ENCODE measurements at places on chromosomes 12 and 14.

DNA sequence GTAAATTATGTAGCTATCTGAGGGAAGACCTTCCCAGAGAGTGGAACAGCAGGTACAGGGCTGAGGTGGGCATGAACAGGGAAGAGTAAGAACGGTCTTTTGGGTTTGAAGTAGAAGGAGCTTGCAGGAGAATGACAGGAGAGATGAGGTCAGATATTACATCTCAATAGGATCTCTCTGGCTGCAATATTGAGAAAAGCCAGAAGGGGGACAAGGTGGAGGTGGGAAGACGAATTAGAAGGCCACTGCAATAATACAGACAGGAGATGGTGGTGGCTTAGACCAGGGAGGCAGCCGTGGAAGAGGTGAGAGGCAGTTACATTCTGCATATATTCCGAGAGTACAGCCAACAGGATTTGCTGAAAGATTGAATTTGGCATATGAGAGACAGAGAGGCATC is 310.2 kb downstream of the APAF1 start:
- no peak for DNase-seq

DNA sequence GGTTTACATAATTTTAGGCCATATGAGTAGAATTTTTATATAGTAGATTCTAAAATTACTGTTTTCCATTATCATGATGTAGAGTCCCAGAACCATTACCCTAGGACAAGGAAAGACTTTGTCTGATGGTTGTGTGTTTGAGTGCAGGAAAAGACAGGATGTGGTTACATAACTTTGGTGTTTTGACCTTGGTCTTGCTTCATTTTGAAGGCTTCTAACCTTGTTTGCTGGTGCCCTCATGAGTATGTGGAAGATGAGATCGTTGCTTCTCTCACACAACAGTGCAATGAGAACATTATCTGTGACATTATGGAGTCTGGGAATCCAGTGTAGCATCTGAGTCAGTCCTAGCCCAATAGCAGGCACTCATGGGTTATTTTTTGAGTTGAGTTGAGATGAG is 106.2 kb downstream of the IGF1 start:
- no peak for DNase-seq

DNA sequence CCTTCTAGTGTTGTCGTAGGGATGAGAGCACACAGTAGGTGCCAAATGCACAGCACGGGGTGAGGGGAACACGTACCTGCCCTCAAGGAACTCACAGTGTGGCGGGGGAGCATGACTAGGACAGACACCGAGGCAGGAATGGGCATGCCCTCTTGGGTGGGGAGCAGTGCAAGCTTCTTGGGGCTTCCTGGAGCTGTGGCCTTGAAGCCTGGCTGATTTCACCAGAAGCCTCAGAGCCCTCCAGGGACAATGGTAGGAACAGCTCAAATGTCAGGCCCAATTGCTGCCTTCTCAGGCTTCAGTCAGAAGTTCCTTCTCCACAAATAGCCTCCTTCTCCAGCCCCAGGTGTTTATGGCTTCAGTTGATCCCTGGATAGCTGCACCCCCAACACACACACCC is 43.4 kb downstream of the TEAD4 start:
- no peak for DNase-seq

DNA sequence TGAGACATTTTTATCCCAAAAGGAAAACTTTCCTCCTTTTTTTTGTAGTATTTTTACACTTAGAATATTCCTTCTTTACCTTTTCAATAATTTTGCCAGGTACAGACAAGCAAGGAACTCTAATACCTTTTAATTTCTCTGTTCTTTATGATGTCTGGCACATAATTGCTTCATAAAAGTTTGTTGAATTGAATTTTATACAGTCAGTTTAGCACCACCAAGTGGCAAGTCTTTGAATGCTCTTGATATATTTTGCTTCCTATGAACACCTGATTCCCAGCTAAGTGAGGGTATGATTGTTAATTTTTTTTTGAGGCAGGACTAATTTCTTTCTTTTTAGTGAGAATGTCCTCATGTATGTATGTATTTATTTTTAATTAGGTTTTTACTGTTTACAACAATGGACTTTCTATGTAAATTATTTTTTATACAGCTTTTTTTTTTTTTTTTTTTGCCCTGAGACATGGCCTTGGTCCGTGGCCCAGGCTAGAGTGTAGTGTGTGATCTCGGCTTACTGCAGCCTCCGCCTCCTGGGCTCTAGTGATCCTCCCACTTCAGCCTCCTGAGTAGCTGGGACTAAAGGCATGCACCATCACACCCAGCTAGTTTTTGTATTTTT is 6.9 kb downstream of the TBC1D15 start:
- no peak for DNase-seq

GRCh38 chr14:67900231-67900630 is 80.7 kb downstream of the RAD51B start:
- DNase-seq: no peak

DNA sequence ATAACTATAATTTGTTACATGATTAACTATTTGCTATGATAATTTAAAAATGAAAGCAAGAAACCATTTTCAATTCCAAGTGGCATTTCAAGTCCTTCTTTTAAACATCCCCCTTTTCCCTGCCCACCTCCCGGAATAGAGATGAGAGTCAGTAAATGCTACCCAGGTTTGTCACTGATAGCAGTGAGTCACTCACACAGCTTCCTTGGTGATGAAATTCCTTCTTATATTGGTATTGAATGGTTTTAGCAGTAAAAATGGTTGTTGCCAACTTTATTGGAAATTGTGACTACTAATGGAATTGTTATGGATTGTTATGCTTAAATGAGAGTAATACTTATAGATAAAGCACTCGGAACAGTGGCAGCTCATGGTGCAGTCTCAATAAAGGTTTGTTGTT is 90.5 kb downstream of the PPM1A start:
- DNase-seq: no peak

DNA sequence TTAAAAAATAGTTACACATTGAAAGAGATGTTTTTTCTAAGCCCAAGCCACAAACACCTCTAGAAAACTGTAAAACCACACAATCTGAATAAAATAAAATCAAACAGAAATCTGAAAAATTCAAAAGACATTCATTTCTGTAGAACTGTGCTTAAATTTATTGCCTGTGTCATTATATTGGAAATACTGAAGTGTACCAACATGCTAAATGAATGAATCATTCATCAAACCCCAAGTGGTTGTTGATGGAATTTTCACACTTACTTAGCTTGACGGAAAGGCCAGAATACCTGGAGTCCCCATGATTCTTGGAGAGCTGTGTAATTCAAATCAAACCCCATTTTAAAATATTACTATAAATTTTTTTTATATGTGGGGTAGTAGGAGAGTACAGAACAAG is 2.7 kb downstream of the KITLG start:
- DNase-seq: no peak

DNA sequence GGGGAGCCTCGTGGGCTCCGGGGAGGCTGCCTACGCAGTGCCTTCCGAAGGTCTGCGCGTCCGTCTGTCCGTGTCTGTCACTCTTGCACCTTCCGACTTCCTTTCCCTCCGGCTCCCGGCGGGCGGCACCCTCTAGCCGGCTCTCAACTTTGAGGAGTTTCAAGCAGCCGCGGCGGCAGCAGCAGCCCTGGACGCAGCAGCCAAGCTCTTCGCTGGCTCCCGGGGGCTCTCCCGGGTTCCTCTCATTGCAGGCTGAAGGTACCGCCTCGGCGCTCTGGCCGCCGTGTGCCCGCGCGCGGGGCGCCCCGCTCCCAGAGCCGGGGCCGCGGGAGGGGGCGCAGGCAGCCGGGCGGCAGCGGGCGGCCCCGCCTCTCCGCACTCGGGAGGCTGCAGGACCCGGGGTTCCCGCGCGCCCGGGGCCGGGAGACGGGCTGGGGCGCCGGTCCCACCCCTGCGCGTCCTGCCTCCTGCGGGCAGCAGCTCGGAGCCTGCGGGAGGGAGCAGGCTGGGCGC is at the start of the genes AMIGO2 and PCED1B:
TSS of gene AMIGO2 (minus strand) at position 492 of the 513 bp plus-strand sequence. CDS start 957 bp downstream, outside the sequence.
TSS of gene PCED1B (plus strand) at position 154 of the 513 bp plus-strand sequence. CDS start 155,443 bp downstream, outside the sequence.
- DNase-seq: peak; percentile 81

GRCh38 chr14:103198131-103199105 is 75.2 kb downstream of the TNFAIP2 start:
- DNase-seq: no peak

GRCh38 chr14:82354126-82354525 is 820.5 kb upstream of the SEL1L start:
- DNase-seq: no peak

DNA sequence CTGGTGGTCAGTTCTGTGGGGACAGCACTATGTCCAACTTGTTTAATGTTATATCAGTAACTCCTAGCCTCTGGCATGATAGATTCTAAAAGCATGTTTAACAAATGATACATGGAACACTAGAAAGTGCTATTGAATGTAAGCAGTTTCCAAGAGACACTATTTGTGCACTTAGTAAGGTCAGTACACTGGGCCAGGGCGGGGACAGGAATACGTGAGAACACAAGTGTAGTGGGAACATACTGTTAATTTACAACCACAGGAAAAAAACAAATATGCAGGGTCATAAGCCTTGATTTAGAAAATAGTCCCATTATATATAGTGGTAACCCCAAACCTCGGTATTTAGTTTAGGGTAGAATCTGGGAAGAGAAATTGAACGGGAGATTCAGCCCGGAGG is 88.9 kb upstream of the SLC38A2 start:
- no peak for DNase-seq

DNA sequence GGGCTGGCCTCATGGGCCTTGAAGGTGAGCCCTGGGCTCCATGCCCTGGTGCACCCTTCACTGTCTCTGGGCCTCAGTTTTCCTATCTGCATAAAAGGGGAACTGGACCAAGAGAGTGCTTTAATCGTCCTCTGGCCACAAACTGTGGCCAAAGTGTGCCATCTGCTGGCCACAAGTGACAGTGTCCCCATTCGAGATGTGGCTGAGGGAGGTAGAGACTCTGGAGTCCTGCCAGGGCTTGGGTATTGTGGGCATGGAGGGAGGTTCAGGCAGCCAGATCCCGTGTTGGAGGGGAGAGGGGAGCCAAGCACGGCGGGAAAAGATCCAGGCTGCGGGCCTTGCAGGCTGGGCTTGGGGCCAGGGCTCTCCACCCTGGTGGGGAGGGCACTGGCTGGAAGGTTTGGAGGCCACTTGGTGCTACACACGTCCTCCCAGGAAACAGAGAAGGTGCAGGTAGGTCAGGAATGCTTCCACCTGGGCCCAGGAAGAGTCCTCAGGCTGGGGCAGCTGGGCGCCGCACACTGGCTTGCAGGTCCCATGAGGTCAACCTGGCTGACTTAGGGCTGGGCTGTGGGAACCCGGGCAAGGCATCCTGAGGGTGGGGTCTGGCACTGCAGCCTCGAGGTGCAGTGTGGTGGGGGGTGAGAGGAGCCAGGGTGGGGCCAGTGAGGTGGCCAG is 7.3 kb upstream of the KIF26A start:
- DNase-seq: peak; percentile 93

DNA sequence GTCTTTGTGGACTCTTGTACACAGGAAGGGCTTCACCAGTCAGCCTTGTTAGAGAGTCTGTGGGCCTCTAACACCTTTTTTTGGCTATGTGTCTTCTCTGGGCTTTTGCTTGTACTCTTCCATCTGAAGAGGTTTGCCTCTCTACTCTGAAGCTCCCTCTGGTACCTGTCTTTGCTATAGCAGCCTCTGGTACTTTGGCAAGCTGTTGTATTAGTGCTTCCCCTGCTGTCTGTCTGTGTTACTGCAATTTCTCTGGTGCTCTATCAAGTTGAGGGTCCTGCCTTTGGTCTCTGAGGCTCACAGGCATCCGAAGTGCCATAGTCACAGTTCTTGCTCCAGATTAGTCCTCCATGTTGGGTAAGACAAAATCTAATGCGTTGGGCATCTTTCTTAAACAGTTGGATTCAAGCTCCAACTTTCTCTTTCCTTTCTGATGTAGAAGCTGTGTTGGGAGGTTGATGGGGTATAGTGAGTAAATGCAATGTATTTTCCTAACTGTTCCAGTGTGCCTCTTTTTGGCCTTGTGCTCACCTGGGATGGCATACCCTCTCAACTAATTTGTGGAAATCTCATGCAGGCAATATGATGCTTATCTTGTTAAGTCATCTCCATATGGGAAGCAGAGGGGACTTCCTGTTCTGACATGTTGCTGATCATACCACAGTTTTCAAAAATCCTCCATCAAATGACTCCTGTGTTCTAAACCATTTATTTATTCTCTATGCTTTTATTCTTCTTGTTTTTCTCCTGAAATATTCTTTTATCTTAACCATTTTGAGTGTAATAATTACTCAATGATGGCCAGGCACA is 88.8 kb downstream of the ATF7IP start:
- DNase-seq: peak; percentile 57

- no peak for DNase-seq
Measured at GRCh38 chr12:28527631-28528249, 337.5 kb downstream of the CCDC91 start.

DNA sequence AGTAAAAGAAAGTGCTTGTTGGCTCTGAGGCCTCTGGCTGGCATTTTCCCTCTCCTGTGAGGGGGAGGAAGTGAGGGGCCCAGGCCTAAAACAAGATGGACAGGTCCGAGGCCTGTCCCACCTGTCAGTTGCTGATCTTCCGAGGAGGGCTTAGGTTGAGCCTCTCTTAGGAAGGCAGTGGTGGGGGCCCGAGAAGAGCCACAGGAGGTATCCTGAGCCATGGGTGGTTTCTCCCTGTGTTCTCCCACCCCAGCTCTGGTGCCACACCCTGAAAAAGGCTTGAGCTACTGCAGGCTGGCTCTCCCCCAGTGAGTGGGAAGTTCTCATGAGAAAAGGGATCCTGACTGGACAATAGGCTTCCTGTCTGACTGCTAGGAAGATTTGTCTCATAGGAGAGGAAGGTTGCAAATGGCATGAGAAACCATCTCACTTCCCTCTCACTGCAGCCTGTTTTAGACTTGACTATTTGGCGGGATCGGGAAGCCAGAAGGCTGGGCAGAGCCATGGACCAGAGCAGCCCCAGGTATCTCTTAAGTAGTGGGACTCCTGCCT is 72.1 kb upstream of the SRSF5 start:
- no peak for DNase-seq

- no peak for DNase-seq
Measured at GRCh38 chr14:92938235-92938875, 15.4 kb downstream of the CHGA start.

GRCh38 chr14:23641915-23642588 is 5.9 kb downstream of the DHRS2 start:
- no peak for DNase-seq

DNA sequence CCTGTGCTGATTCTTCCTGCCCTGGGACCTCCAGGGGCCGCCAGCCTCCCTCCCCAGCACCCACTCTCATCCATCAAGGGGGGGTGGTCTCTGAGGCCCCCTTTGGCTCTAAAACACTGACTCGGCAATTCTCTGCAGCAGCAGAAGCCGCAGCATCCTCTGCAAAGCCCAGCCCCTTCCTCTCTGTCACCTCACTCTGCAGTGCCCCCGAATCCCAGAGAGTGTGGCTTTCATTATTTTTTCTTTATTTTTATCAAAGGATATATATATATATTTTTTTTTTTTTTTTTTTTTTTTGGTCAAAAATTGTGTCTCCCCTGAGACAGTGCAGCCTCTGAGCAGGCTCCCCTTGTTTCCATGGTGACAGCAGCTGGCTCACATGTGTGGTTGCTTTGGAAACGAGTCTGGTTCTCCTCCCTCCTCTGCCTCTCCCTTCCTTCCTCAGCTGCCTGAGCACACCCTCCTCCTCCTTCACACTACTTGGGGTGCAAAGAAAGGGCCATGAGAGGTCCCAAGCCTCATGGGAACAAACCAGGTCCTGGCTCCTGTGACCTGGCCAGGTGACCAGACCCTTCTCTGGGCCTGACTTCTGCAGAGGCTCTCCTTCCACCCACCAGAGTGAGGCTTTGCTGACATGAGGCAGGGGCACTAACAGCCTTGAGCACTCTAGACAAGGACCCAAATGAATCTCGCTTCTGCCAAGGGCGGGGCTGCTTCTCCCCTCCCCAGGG is 100.5 kb downstream of the LRRC74A start:
- peak; percentile 34 for DNase-seq

- no peak for DNase-seq
Measured at GRCh38 chr14:28983279-28983678, 216.7 kb downstream of the FOXG1 start.

- DNase-seq: no peak
Measured at GRCh38 chr14:59328454-59328853, 136.7 kb downstream of the GPR135 start.
